ENCODE measurements at places on chromosomes 5 and 9.

DNA sequence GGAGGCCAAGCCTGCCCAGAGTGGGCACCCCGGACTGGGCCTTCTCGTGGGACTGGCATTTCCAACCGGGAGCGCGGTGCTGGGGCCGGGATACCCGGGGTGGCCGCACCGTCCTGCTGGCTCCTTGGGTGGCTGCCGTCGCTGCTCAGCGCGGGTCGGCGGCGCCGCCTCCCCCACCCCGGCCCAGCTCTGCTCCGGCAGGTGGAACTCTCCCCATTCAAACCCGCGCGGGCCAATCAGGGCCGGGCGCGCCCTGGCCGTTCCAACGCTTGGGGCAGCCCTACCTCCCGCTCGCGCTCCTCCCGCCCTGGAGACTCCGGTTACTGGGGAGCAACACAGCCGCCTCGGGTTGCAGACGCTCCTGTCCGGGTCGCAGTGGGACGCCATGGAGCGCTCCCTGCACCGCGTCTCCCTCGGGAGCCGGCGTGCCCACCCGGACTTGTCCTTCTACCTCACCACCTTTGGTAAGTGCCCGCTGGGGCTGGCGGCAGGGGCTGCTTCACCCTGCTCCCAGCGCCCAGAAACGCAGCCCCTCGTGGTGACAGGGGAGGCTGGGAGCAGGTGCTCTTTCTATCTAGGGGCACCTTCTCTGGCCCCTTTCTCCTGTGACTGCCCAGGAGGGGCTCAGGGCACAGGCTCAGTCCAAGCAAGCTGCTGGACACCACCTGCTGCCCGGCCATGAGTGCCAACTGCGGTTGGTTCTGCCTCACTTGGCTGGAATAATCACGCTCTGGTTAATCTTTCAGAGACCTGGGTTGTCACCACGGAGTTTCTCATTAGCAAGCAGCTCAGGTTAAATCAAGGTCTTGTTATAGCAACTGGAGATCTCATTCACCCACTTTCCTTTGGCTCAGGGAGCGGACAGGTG, at the start of gene RGS3:
Gene RGS3, plus strand, starts transcription at position 310 of the 868 bp plus-strand sequence. Its CDS starts 76 bp downstream, at position 386.
- peak; percentile 83 for DNase-seq

- no peak for DNase-seq
Observed at GRCh38 chr5:62597314-62597713, 18.7 kb downstream of the LRRC70 start.

DNA sequence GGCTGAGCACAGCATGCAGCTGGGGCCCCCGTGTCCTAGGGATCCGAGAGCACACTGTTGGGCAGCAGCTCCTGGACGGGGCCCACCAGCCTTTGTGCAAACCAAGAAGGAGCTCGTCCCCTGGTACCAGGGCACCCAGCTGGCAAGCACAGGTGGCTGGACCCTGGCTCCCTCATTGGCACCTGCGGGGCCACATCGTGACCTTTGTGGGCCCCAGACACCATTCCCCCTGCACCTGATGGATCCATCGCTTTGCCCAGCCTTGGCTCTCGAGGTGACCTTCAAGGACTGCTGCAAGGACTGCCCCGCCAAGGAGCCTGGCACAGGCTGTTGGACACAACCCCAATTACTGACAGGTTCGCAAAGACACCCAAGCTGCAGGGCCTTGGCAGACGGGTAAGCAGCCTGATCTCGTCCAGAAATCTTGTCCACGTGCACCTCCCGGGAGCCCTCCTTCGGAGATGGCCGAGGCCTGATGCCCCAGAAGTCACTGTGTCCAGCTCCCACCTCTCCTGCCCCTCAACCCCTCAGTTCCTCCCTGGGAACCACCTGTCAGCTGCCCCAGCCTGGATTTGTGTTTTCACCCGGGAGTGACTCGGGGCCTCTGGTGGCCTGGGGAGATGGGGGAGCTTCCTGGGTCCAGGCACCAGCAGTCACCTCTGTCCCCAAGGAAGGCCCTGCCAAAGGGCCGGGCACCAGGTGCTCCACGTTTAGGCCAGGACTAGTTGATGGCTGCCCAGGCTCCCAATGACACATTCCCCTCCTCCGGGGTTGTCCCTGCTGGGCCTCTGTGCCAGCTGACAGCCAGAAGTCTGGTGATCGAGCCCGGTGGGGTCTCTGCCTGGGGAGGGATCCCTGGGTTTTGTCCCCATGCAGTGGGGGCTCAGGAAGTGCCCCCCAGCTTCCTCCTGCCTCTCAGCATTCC, 137.1 kb upstream of the PPP1R26 start:
- DNase-seq = no peak

DNA sequence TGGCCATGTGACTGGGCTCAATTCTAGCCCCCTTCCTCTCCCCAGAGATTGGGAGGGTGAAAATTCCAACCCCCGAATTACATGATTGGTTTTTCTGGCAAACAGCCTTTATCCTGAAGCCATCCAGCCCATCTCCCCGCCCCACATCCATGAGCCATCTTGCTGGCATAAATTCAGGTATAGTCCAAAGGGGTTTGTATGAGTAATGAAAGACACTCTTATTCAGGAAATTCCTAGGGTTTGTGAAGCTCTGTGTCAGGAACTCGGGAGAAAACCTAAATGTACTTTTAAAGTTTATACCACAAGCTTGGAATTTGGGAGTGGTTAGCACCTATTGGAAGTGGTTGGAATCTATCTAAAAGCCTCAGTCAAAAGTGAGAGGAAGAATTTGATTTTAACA, 80.6 kb upstream of the SIMC1 start:
- no peak for DNase-seq

DNA sequence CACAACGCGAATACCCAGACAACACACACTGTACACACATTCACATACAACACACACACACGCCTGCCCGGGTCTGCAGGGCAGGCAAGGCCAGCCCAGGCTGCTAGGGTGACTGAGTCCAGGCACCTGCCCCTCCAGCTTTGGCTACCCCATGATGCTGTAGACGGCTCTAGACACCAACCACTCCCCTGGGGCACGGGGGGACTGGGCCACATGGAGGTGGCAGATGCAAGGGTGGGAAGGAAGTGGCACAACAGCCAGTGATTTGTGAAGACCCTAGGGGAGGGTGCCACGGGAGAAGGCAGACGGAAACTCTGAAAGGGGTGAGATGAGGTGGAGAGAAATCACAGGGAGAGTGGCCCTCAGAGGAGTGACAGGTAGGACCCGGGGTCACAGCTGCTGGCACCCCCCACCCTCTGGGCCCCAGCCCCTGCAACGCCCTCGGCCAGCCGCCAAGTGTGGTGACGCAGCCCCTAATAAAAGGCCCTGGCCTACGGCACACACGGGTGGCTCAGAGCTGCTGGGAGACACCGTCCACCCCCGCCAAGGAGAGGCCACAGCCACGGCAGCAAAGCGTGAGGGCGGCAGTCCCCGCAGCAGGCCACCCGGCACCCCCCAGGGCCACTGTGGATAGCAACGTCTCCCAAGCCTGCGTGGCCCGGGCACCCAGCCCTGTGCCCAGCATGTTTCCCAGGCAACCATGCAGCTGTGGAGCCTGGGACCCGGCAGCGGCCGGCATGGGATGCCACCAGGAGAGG, 6.6 kb upstream of the CCDC187 start:
- no peak for DNase-seq

DNA sequence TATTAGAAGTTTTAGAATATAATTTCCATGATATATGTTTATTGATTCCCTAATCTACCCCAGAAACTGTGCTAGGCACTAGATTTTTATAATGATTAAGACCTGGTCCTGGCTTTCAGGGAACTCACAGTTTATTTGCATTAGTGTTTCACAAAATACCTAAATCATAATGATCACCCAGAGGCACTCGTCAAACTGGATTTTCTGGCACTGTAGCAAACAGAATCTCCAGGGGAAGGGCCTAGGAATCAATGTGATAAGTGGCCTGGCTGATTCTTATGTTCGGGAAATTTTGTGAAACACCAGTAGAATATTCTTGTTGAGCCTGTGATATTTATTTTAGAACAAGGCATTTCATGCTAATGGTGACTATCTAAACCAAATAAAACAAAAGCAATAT, 37.4 kb upstream of the SRP19 start:
- no peak for DNase-seq
